Activated T-cell treated with anti-CD3 and anti-CD28 coated beads for 1 hour (primary cell): ENCODE measurements at places on chromosomes 11 and 22.

DNA sequence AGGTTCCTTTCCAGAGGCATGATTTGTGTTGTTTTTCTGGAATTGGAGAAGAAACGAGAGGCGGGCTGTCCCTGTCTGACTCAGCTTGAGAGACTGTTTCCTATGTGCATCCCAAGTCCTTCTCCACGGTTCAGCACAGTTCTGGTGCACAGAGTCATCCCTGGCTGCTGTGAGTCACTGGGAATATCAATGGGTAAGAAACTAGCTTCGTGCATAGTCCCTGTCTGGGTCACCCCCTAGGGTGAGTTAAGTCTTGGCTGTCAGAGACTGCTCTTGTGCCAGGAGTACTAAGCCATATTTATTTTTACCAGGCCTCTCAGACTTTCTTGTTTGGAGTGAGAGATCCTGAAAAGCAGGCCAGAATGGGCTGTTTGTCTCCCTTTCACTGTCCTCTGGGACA is 2.4 kb upstream of the LRP4 start:
- DNase-seq: no peak

DNA sequence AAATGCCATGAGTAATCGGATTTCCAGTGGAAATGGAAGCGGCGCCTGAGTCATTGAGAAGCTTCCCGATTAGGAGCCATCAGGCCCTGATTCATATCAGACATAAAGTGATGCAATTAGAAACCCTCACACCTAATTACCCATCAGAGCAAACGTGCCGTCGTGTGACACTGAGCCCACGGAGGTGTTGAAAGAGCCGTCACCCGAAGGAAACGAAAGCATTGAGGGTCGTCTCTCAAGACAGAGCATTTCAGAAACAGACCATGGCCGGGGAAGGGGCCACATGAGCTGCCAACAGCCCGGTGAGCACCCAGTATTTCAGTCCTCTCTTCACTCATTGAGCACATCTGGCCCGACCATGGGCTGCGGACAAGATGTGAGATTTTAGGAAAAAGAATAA is 829.3 kb downstream of the TBC1D22A start:
- no peak for DNase-seq

DNA sequence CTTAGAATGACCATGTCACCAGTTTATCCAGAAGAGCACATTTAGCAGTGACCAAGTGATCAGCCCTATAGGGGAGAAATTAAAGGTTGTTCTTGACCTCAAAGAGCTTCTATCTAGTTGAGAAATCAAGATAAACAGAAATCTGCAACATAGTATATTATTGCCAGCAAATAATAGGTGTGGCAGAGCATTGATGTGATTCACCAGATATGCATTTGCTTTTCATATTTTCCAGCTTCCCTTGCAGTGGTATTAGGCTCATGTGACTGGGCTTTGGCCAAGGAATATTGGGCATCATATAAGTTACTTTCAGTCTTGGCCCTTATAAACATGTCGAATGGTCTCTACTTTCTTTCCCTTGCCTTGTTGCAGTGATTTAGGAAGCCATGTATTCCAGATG is 34.5 kb downstream of the COMMD9 start:
- DNase-seq: no peak

DNA sequence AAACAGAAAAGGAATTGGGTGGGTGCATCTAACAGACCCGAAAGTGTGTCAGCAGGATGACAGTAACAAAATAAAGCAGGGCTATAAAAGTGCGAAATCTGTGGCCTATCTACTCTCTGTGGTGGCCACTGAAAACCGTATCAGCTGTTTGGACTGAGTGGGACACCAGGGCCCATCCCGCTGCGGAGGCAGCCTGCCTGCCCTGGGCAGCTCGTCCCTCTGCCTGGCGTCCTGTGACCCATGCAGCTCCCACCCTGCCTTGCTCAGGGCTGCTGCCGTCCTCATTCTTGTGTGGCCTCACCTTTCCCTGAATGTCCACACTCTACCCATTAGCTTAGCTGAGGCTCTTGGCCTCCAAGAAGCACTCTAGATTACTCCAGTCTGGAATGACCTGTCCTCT is 30.4 kb downstream of the CARS1 start:
- DNase-seq: no peak

DNA sequence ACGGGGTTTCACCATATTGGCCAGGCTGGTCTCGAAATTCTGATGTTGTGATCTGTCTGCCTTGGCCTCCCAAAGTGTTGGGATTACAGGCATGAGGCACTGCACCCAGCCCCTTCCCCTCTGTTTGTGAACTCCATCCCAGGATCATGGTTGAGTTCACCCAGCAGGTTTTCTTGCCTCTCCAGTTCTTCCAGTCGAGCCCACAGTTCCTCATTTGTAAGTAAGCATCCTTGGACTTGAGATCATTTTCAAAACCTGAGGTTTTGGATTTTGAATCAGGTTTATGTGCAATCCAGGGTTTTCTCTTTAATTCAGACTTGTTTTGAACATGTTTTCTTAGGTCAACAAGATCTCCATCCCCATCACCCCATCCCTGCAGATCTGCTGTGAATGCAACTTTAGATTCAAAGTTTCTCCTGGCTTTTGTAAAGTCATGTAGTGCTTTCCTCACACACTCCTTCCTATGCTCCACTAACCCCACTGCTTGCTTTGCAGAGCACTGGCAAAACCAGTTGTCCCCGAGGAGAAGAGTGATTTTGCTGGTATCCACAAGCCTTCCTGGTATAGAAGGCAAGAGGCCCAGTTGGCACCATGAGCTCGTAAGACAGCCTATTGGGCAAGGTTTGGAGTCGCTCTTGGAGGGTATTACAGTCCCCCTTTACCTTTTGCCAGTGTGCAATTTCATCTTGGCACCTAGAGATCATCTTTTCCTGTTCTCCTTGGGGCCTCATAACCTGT is 14.7 kb upstream of the VPREB1 start:
- DNase-seq: no peak

GRCh38 chr22:23233752-23234408 is 53.6 kb downstream of the BCR start:
- DNase-seq: no peak

- no peak for DNase-seq
These were observed 24.4 kb downstream of the YAP1 start for GRCh38 chr11:102134597-102134996.

DNA sequence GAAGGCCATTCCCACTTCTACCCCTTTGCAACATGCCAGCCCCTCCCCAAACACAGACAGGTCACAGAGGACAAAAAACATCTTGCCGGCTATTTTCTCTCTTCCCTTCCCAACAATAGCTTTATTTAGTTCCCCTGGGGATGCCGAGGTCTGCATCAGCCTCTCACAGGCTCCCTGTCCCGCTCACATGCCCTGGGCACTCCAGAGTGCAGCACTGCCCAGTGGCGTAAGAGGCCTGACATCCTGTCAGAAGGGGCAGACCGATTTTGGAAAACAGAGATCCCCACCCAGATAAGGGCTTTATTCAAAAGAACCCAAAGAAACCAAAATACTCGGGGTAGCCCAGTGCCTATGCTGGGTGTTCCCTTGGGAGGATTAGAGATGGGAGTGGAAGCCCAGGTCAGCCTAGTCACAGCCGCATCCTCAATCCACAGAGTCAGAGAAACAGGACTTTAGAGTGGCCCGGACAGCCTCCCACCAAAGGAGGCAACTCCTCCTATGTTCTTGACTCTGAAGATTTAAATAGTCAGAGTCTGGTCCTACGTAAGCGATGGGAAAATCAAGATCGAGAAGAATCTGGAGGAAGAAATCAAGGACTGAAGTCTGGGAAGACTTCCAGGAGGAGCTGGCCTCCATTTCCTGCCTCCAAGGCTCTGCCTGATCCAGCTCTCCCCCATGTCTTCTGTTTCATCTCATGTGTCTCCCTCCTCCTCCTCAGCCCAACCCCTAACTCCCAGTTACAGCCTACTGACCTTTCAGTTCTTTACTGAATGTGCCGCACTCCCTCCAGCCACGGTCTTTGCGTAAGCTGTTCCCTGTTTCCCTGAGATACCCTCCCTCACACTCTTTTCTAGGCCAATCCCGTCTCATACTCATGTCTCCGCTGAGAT is 129.3 kb downstream of the FBXO7 start:
- DNase-seq: no peak

GRCh38 chr11:69601011-69601975 is 39.7 kb upstream of the CCND1 start:
- no peak for DNase-seq

GRCh38 chr11:2305140-2305778 is 3.4 kb downstream of the TSPAN32 start:
- DNase-seq: peak; percentile 83

DNA sequence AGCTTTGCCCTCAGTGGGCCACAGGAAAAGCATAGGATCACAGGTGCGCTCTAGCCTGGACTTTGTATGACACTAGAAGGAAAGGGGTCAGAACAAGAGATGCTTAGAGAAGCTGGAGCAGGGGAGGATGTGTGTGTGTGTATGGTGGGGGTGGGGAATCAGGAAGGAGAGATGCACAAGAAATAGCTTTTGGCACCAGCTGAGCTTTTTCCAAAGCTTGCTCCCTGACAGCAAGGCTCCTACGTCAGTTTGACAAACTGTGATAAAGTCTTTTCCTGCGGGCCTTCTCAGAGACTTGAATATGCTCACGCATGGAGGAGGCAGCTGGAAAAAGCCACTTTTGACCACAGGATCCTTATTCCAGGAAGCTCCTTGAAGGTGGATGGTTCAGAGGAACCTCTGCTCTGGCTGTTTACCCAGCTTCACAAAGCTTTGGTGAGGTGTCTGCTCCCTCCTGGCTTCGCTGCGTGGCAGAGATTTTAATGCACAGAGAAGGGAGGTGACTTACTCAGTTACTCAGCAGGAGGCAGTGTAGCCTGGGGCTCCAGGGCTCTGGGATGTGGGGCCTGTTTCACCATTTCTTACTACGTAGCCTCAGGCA is 3.9 kb downstream of the CDC42EP1 start:
- no peak for DNase-seq

- no peak for DNase-seq
These were observed 24.2 kb downstream of the CD44 start for GRCh38 chr11:35163209-35163608.

DNA sequence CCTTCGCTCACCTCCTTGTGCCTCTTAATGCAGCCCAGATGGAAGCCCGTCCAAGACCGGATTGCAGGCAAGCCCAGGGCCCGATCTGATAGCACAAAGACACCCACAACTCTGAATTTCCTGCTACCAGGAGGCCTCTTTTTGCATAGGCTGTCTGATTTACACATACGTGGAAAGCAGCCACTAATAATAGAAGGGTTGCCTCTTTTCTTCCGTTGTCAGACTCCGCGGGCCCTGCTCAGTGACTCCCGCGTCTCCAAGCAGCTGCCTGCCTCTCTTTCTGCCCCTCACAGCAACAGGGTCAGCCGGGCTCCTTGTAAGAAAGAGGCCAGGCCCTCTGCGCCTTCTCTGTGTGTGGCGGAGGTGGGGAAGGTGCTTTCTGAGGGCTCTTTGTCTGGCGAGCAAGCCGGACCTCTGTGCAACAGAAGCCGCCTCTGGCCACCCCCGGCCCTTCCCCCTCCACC is 26.7 kb downstream of the FLI1 start:
- DNase-seq: no peak
